Ascending aorta (tissue), 2 donors: ENCODE measurements at places on chromosomes 6 and 20.
A peak's percentile ranks its signal among the peaks of the same experiment; 100 is the strongest.

DNA sequence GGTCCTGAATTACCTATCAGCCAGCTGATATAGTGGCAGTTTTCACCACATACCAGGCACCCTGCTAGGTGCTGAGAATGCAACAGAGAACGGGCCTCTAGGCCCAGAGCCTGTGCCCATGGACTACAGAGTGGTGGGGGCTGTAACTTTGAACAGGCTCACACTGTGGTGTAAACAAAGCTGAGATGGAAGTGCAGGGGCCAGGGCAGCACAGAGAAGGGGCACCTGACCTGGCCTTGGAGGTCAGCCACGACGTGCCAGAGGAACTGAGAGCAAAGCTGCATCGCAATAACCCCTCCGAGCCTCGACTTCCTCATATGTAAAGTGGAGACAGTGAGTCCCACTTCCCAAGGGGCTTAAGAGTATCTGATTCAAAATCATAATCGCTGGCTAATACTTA lies 105.8 kb downstream of the MAFB start:
- no peak for DNase-seq

GRCh38 chr6:4180652-4181255 lies 45.4 kb upstream of the ECI2 start:
- no peak for DNase-seq

GRCh38 chr20:40499391-40499790 lies 189.6 kb downstream of the MAFB start:
- peak; percentile 56 for DNase-seq

- DNase-seq = no peak
Observed at GRCh38 chr6:148195511-148195910, 147.1 kb upstream of the SASH1 start.

- DNase-seq = no peak
Observed at GRCh38 chr6:114063956-114064355, 93.0 kb upstream of the HDAC2 start.

DNA sequence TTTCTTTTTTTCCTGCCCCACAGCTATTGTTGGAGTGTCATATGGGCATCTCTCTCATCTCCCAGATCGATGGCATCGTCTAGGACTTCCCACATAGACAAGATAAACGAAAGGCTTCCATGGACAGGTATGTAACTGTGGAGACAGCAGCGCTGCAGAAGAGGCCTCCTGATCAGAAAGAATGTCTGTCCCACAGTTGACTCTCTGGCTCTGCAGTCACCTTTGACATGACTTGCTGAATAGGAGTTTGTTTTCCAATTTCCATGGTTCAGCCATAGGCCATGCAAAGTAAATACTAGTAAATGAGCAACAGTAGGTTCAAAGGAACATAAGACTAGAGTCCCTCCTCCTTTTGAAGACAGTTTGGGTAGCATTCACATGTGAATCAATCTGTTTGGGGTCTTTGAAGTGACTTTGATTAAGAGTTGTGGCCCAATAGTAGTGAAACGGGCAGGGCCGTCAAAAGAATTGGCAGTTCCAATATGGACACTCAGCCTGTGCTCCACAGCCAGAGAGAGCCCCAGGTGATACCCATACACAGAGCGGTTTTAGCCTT lies 134.7 kb upstream of the IFNGR1 start:
- no peak for DNase-seq

- DNase-seq = no peak
Observed at GRCh38 chr6:19121521-19121920, 715.6 kb upstream of the ID4 start.

DNA sequence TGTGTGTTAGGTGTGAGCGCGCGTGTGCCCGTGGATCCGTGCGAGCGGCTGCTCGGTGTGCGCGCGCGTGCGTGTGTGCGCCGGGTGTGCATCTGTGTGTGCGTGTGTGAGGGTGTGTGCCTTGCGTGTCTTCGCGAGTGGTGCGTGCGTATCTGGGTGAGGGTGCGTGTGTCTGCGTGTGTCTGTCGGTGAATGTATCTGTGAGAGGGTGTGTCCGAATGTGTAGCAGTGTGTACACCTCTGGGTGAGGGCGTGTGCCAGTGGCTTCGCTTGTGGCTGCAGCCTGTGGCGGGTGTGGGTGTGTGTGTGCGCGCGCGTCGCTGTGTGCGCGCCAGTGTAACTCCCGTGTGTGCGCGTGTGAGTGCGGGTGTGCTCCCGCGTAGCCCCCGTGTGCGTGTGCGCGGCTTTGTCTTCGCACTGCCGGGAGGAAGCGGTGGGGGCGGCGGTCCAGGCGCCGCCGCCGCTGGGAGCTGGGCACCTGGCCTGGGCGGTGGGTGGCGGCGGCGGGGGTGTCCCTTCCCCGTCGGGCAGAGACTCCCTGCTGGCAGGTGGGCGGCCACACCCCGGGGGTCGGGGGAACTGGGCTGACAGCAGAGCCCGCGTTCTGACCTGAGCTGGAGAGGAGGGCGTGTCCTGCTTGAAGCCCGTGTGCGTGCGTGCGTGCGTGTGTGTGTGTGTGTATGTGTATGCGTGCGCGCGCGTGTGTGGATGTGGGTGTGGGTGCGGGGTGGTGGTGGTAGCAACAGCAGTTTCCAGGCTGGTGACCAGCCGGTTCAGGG lies 61.3 kb upstream of the EPB41L1 start:
- DNase-seq = no peak

GRCh38 chr20:25257756-25258475 lies 10.0 kb downstream of the PYGB start:
- DNase-seq = no peak

GRCh38 chr6:2038092-2038491 lies 207.3 kb downstream of the GMDS start:
- DNase-seq = no peak

DNA sequence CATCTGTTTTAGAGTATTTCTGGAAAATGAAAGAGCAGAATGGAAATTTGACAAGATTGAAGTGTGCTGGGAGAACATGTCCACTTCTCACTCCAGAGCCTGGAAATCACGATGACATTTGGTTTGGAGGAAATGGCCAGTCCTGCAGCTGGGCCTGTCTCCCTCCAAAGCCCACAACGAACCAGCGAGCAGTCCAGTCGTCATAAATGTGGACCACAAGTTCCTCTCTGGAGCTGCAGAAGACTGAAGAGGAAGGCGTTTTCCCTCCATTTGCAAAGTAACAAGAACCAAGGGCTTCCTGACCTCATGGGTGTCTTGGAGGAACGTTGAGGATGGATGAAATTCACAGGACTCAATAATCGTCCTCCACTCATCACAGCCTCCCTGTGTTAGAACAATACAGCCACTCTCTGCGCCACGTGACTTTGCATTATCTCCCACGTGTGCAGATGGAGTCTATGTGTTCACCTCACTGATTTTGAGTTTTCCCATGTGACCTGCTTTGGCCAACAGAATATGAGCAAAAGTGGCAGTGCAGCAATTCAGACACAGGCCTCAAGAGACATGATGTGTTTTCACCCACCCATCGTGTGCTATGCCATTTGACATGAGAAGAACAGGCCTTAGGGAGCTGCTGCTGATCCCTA lies 9.1 kb upstream of the SPATS1 start:
- no peak for DNase-seq

DNA sequence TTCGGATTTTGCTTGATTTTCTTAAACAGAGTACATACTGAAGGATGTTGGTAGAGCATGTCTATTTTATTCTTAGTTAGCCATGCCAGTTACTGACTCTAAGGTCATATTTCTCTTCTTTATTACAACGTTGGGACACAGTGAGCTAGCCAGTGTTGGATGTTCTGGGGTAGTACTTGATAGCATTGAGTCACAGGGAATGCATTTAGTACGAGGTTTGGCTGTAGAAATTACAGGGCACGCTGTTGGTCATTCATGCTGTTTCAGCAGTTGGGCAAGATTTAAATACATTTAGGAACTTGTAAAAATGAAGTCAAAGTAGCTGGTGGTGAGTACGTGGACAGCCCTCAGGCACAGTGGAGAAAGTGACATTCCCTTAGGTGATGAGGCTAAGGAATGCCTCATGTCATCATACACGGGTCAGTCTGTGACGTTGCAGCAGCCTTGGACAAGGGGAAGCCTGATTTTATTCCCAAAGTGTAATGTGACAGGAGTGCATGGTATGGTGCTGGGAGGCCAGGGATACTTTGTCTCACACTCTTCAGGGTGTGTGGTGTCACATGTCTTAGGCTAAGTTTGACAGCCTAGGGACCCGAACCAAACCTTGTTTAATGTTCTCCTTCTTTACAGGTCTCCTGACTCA lies 57.7 kb upstream of the SLC22A1 start:
- no peak for DNase-seq

GRCh38 chr6:42017021-42017643 lies 33.2 kb upstream of the TAF8 start:
- DNase-seq = no peak

GRCh38 chr20:32315891-32316290 lies 38.4 kb downstream of the KIF3B start:
- no peak for DNase-seq

- no peak for DNase-seq
Observed at GRCh38 chr6:7727086-7727945, 1.4 kb downstream of the BMP6 start.

DNA sequence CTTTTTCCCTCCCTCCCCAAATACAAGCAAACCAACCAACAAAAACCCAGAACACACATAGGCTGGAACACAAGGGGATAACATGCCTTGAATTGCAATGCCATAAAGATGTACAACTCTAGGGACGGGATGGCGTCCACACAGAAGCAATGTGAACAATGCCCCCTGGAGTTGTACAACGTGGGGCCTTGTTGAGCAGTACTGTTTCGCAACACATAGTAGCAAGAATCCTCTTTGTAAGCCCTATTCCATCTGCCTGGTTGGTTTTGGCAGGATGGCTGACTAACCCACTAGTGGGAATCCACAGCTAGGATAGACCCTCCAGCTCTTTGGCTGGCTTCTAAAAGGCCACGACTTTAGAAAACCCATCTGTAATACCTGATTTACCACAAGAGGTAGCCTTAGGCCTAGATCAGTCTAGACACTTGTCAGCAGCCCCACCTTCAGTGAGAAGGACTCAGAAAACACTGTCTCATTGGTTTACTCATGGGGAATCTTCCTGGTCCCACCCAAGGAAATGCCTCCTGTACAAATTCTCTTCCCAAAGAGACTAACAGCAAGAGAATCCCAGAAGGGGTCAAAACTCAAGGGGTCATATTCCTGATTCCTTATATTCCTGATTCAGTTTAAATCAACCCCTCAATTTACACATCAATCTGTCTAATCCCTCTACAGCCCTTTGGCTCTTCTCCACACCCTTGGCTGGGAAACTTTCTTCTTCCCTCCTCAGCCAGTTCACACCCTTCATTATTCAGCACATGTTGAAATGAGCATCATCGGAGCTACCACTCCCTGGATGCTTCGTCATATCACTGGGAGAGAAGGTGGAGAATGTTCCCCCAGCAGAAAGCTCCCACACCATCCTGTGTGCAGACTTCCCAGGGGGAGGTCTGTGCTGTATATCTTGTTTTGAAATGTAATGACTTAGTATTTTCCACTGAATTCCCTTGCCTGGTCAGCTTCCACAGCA lies 622.4 kb upstream of the FLRT3 start:
- no peak for DNase-seq

DNA sequence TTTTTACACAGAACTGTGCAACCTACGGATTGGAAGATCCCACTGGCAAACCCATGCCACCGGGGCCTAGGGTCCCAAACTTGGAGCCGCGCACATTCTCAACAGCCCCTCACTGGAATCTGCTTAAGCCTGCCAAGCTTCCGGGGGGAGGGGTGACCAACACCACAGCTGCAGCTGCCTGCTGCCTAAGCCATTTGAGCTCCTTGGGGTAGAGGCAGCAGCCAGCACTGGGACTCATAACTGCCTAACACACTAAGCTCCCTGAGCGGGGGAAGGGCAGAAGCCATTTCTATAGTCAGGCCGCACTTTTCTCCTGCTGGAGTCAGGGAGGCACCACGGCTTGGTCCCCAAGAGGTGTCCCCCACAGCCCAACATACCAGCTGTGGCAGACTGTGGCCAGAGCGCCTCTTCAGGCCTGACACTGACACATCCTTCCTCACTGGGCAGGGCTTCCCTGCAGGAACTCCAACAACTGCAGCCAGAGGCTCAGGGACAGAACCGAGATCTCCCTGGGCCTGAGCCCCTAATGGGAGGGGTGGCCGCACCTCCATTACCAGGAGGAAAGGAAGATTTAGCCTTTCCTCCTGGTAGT lies 270.3 kb upstream of the ECI2 start:
- DNase-seq = no peak

GRCh38 chr6:90121982-90122381 lies 174.7 kb downstream of the BACH2 start:
- DNase-seq = no peak

DNA sequence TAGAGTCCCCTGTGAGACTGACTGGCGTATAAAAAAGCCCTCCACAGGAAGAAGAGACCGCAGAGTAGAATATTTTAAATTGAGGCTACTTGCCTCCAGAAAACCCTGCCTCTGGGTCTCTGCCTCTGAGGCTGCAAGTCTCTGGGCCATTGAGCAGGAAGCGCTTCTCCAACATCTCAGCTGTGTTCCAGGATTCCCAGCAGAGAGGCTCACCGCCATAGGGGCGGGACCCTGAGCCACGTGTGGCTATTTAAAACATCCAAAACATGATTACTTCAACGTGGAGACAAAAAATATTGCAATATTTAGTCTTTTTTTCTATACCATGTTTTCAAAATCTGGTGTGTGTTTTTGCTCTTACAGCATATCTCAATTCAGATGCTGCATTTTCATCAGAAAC lies 59.4 kb downstream of the GNAS-AS1 start:
- DNase-seq = no peak

DNA sequence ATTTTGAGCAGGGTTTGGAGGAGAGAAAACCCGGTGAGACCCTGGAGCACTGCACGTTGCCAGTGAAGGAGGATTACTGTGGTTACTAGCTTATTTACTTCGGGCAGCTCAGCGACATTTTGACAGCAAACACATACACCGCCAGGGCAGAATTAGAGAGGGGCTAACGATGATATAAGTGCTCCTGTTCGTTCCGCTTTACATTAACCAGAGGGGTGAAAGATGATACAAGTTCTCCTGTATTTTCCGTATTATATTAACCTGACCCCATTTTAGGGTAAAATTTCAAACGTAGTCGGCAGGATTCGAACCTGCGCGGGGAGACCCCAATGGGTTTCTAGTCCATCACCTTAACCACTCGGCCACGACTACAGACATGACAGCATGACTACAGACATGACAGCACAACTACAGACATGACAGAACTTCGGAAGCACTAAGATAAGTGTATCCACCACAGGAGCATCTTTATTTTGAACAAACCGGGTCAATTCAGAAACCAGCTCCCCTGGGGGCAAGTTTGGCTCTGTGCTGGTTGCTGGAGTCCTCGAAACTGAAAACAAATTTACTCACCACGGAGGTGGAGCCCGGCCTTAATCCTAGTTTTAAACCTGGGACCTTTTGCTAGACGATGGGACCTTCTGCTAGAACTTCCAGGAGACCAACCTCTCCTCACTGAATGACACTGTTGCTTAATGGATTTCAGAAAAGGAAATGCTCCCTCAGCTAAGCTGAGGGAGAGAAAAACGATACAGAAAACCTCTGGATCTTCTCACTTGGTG lies 80.4 kb upstream of the ZNF184 start:
- no peak for DNase-seq

- no peak for DNase-seq
Observed at GRCh38 chr20:53738039-53738944, 144.7 kb upstream of the ZNF217 start.
